ENCODE measurements at places on chromosomes 3 and 15. TPM values are rescaled to one million over a fixed set of nuclear protein-coding genes. Genes with fewer than 3 reads are reported as not detected.

C3orf80 gene
- total RNA-seq, result not detected

GATA2 gene
- 14.2 TPM for total RNA-seq

SIDT1 gene
- total RNA-seq, result not detected

PLSCR5 gene
- total RNA-seq, result not detected

GRCh38 chr3:190485830-190486532 is 27.9 kb upstream of the IL1RAP start:
- peaks cover 59% of the 10 kb centered on the region for H3K4me1 ChIP-seq
- peak; percentile 89 for DNase-seq
- H3K4me3 ChIP-seq, result no peak overlapping the region
- peak overlapping the region; percentile 46 for H3K27ac ChIP-seq
- H3K36me3 ChIP-seq, result no peaks in the 10 kb centered on the region

GRCh38 chr3:38658841-38659240 is 9.4 kb upstream of the SCN5A start:
- no peaks in the 10 kb centered on the region for H3K4me1 ChIP-seq
- DNase-seq, result no peak
- H3K27me3 ChIP-seq, result no peaks in the 10 kb centered on the region
- H3K4me3 ChIP-seq, result no peak overlapping the region
- no peak overlapping the region for H3K27ac ChIP-seq

DNA sequence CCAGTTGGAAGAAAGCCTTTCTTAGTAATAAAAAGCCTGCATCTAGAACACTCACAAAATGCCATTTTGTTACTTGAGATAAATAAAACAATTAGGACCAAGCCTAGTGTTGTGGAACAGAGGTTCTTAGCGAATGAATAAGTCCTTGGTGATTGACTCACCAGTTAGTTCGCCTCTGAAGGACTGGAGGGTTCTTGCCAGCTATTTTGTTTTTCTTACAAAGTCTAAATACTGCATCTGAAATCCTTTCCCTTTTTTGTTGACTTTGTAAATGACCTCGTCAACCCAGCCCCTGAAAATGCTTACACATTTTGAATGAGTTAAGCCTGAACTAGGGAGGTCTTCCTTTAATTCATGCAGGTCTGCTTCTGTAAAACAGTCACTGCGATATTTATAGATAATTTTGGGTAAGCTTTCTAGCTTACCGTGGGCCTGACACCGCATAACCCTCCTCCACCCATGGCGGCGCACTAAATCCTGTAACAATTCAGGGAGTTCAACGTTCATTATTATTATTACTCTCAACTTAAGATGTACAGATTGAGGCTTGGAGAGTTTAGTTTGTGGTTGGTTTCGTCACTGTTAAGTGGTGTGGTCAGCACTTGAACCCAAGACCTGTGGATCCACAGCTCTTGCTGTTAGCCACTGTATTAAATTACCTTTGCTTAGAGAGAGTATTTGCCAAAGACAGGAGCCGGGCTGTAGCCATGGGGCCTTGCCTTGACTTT is 45.0 kb upstream of the SACM1L start:
- no peaks in the 10 kb centered on the region for H3K36me3 ChIP-seq
- H3K27me3 ChIP-seq, result no peaks in the 10 kb centered on the region
- no peak overlapping the region for H3K27ac ChIP-seq
- H3K4me3 ChIP-seq, result no peak overlapping the region

- peak overlapping the region; percentile 30 for H3K4me3 ChIP-seq
- H3K36me3 ChIP-seq, result no peaks in the 10 kb centered on the region
- peak; percentile 77 for DNase-seq
- no peaks in the 10 kb centered on the region for H3K27me3 ChIP-seq
- H3K27ac ChIP-seq, result no peak overlapping the region
These were observed 162.9 kb downstream of the CHSY1 start for GRCh38 chr15:101088788-101089578.

DNA sequence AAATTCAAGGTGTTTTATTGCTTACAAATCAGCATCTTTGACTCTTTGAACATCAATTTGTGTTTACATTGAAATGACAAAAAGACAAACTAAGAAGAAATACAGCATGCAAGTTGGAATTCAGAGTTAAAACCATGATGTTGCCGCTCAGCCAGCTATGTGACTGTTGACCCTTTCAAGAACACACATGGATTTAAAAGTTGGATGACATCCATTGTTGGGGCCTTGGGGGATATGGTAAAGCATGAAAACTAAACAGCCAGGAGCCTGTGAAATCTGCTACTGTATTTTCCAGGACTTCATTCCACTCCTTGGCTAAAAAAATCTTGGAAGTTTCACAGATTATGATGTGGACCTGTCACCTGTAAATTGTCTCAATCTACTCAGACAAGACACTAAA is 4.6 kb downstream of the P2RY1 start:
- H3K4me1 ChIP-seq, result peaks cover 8% of the 10 kb centered on the region
- H3K4me3 ChIP-seq, result peak overlapping the region; percentile 4
- DNase-seq, result no peak
- H3K36me3 ChIP-seq, result no peaks in the 10 kb centered on the region
- H3K27ac ChIP-seq, result no peak overlapping the region

- no peak overlapping the region for H3K4me3 ChIP-seq
- no peak overlapping the region for H3K27ac ChIP-seq
- peak; percentile 78 for DNase-seq
- H3K36me3 ChIP-seq, result no peaks in the 10 kb centered on the region
- H3K4me1 ChIP-seq, result peaks cover 9% of the 10 kb centered on the region
- no peaks in the 10 kb centered on the region for H3K27me3 ChIP-seq
These were observed 469.6 kb upstream of the DPPA4 start for GRCh38 chr3:109806929-109807328.

- no peaks in the 10 kb centered on the region for H3K36me3 ChIP-seq
- peak; percentile 27 for DNase-seq
- H3K4me3 ChIP-seq, result no peak overlapping the region
- H3K4me1 ChIP-seq, result peaks cover 7% of the 10 kb centered on the region
- H3K27me3 ChIP-seq, result no peaks in the 10 kb centered on the region
- H3K27ac ChIP-seq, result no peak overlapping the region
These were observed 98.6 kb downstream of the FBLN2 start for GRCh38 chr3:13647298-13648059.

GRCh38 chr3:53744351-53744750 is 101.9 kb downstream of the CHDH start:
- H3K27ac ChIP-seq, result no peak overlapping the region
- H3K4me1 ChIP-seq, result no peaks in the 10 kb centered on the region
- H3K27me3 ChIP-seq, result no peaks in the 10 kb centered on the region
- no peak overlapping the region for H3K4me3 ChIP-seq
- H3K36me3 ChIP-seq, result no peaks in the 10 kb centered on the region
